ENCODE measurements at places on chromosomes 6 and 20. TPM values are rescaled to one million over a fixed set of nuclear protein-coding genes. Genes with fewer than 3 reads are reported as not detected.

Gene SIGLEC1
- not detected for total RNA-seq

- DNase-seq = no peak
Measured at GRCh38 chr20:46240065-46240464, 68.2 kb downstream of the CDH22 start.

- no peak for DNase-seq
Measured at GRCh38 chr6:29505808-29506207, 18.1 kb upstream of the MAS1L start.

GRCh38 chr6:110217266-110217665 is 37.0 kb downstream of the CDC40 start:
- DNase-seq = no peak

DNA sequence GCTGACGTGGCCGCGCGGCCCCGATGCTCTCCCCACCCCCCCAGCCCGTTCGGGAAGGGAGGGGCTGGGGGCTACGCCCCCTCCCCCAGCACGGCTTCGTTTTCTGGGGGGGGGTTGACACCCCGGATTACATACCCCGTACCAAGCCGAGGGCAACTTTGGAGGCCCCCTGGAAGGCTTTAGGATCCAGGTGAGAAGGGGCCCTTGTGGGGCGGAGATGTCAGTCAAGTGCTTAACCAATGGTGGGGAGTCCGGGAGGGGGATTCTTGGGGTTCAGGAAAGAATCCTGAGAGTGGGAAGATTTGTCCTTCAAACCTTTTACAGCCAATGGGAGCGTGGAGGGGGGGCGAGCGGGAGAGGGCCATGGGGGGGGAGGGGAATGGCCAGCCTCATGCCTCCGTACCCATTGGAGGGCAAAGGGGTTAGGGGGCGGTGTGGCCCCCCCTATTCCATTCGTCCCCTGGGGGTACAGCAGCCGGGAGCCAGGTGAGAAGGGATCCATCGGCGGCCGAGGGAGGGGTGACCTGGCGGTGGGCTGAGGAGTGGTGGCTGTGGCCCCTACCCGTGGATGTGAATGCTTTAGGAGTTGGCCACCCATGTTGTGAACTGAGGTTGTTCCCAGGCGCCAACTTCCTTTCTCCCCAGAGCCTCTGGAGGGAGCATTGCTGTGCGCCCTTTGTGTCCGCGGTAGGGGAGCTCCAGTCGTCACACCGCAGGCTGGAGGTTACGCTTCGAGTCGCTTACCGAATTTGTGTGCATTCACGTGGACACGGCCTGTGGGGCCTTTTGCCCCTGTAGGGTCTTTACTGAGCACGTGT is 682 bp downstream of the BRD2 start:
- DNase-seq = peak; percentile 56

GRCh38 chr6:157925771-157926170 is 55.9 kb upstream of the SYNJ2 start:
- no peak for DNase-seq

GRCh38 chr20:47744803-47745202 is 40.5 kb downstream of the SULF2 start:
- no peak for DNase-seq
